ENCODE measurements at places on chromosomes 7 and 10. TPM values are rescaled to one million over a fixed set of nuclear protein-coding genes. Genes with fewer than 3 reads are reported as not detected.

CALML3 gene
- total RNA-seq: not detected

SHLD2 gene
- total RNA-seq: 14.6 TPM

CYTH3 gene
- total RNA-seq: 11.1 TPM

GSTO2 gene
- 0.65 TPM for total RNA-seq

FKBP14 gene
- total RNA-seq: 8.7 TPM

DNA sequence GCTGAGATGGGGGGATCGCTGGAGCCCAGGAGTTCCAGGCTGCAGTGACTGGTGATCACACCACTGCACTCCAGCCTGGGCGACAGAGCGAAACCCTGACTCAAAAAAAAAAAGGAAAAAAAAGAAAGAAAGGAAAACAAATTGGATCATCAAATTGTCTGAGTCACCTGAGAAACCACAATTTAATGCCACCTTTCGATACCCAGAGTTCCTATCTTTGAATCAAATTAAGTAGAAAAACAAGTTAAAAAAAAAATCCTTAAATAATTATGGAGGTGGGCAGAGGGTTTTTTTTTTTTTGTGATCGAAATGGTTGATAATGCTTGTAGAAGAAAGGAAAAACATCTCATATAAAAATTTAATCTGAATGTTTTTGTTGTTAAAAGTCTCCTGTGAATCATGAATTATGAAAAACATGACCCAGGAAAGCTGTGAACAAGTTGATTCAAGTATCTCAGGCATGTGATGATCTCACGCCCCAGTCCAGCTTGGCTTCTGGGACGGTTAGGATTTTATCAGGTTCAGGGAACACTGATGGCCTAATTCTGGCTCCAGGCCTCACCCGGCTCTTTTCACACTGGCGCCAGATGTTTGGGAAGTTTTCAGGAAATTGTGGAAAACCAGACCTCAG is 25.3 kb upstream of the CUX1 start:
- DNase-seq: no peak

- DNase-seq: no peak
Measured at GRCh38 chr10:91206427-91206826, 14.0 kb upstream of the PCGF5 start.
